ENCODE measurements at places on chromosomes 3 and 15.

GRCh38 chr3:28577941-28578500, 229.4 kb upstream of the AZI2 start:
- no peak for DNase-seq

DNA sequence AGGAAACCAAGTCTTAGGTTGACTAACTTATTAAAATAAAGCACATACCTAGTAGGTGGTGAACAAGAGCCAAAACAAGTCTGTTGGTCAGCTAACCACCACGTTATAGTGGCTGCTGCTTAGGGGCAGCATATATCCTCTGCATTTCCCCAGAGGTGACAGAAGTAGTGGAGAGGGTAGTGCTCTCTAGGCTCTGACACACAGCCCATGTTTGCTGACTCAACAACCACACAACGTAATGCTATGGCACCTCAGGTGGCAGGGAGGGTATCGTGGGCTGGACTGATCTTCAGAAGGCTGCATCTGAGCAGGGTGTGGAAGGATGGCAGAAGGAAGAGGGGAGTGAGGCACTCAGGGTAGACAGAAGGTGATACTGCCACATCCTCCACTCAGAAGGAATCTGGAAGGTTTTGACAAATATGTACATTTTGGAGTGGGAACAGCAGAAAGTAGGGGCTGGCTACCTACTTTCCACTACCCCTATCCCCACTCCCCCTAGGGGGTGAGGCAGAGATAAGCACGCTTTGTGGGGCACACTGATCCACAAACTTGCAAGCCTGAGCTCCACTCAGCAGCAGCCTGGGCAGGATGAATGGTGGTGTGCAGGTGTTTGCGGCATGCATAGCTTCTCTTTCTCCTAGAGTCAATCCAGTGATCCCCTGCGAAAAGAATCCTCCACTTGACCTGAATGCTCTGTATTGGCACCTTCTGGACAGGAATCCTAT, 178.1 kb downstream of the RORA start:
- DNase-seq, result no peak

DNA sequence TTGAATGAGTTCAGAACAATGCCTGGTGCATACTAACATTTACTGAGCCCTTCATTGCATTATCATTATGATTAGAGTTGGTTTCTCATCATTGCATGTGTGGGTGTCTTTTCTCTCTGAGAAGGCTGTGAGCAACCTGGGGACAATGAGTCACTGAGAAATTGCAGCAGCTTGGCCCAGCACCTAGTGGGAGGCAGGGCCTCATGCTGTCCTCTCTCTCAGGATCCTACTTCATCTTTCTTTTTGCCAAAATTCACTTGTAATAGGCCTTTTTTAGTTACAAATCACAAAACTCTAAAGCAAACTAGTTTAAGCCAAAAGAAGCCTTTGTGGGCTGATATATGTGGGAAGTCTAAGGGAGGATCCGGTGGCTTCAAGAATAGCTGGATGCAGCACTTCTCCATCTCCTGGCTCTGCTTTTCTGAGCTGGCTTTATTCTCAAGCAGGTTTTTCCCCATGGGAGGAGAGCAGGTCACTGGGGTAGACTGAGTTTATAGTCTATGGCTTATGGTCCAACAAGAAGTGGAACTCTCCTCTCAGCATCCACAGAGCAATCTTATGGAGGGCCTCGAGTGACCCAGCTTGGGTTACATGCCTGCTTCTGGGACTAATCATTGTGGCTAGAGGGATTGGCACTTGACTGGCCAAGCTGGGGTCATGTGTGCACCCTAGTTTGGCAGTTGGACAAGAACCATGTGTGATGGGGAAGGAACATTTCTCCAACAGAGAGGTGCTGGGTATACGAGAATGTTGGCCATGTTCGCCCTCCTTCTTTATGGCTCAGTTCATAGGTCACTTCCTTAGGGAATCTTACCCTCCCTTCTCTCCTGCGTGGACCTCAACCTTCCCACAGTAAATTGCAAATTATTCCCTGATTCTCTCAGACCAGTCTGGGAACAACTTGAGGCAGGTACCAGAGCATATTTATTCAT, 8.7 kb upstream of the CAMK1 start:
- DNase-seq, result no peak

GRCh38 chr3:149442851-149443544, 31.5 kb upstream of the TM4SF4 start:
- no peak for DNase-seq

DNA sequence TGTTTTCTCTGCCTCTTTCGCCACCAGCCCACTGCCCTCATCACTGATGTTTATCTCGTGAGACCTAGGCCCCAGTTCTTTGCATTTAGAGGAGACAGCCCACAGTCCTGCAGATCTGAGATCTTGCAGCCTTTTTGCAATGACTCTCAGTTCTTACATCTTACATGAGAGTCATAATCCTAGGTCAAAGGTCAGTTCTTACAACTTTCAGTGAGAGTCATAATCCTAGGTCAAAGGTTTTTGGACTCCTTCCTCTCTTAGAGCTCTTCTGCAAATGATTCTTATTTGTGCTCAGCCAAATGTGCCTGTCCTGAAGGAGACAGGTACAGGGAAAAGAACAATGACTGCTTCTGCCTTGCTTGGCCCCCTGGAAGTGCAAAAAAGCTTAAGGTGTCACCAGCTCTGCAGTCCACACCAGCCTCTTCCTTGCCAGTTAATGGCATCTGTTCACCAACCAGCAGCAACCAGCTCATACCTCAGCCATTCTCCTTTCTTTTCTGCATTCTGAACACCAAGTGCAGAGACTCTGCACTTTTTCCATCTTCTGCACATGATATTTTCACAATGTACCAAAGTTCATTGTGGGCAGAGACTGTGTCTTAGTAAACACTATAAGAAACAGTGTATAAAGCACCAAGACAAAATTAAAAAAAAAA, 67.1 kb downstream of the ABHD5 start:
- DNase-seq, result no peak

- no peak for DNase-seq
Observed at GRCh38 chr3:107657971-107658370, 135.2 kb downstream of the BBX start.

GRCh38 chr3:10004960-10005564, 18.4 kb upstream of the EMC3 start:
- DNase-seq, result no peak

- DNase-seq, result no peak
Observed at GRCh38 chr15:35547775-35548364, 1.9 kb upstream of the DPH6 start.

DNA sequence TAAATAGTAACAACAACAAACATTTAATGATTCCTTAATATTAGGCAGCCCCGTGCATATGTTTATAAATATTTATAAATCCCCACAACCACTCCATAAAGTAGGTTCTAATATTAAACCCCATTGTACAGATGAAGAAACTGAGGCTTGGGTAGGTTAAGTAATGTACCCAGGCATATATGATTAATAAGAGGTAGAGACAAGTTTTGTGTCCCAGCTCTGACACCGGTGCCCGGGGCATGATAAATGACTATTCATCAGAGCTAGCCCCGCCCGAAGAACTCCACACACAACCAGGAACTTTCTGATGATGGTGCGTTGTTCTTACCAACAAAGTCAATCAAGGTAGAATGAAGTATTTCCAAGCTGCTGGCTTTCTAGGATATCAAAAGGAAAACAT, 19.4 kb downstream of the CDCP1 start:
- no peak for DNase-seq

DNA sequence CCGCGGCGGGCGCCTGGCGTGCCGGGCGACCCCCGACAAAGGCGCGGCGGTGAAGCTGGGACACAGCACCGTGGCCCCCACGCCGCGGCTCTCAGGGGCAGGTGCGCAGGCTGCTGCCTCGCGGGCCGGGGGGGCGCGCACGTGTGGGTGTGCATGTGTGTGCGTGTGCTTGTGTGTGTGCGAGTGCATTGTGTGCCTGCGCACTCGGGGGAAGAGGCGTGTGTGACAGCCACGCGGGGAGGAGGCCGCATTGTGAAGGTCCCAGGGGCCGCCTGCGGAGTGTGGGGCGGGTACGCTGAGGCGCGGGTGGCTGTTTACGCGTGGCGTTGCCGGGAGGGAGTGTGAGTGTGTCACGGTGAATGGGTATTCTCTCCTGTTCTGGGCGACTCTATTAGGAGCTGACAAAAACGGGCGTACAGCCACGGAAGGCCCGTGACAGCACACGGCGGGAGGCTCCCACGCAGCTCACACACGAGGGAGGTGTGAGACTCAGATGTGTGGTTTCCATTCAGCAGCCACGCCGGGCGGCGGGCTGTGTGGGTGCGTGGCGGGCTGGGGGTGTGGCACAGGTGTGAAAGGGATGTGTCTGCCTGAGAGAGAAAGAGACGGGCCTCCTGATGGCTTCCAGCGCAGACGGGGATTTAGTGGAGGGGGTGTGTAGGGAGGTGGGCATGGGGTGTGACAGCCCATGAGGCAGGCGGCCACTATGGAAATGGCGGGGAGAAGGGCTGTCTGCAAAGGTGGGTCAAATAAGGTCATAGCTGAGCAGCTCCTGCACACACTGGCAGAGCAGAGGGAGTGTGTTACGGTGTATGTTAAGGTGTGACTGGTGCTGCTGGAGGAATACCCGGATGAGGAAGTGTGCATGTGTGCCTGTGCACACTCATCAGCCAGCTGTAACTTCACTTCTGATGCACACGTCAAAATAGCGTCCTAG, 750 bp downstream of the PODXL2 start:
- no peak for DNase-seq

DNA sequence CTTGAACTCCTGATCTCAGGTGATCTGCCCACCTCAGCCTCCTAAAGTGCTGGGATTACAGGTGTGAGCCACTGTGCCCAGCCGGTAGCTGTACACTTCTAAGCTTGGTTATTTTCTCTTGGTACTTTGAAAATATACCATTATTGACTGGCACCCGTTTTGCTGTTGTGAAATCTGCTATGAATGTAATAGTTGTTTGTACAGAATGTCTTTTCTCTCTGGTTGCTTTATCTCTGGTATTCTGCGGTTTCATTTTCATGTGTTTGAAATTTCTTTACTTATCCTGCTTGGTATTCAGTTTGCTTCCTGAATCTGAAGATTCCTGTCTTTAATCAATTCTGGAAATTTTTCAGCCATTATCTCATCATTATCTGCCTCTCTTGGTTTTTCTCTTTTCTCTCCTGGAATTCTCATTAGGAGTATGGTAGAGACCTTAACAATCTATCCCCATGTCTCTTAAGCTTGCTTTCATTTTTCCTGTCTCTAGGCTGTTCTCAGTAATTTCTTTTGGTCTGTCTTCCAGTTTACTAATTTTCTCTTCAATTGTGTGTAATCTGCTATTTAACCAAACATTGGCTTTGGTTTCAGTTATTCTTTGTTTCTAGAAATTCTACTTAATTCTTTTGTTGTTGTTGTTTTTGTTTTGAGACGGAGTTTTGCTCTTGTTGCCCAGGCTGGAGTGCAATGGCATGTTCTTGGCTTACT, 2.8 kb upstream of the PAK2 start:
- DNase-seq, result no peak

DNA sequence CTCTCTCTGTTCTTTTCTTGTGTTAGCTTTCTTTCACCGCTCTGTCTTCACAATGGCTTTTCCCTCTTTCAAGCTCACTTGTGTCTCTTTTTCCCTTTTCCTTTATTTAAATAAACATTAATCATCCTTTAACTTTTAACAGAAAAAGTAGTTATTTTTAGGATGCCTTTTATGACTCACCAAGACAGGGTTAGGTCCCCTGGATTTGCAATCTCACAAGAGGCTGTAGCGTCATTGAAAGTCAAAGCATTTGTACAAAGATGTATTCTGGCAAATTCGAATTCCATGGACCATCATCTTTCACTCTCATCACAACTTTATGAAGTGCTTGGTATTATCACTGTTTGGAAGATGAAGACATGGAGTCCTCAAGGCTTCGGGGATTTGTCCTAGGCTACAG, 34.8 kb upstream of the MCTP2 start:
- no peak for DNase-seq

GRCh38 chr3:188257384-188258026, 103.5 kb downstream of the LPP start:
- no peak for DNase-seq

DNA sequence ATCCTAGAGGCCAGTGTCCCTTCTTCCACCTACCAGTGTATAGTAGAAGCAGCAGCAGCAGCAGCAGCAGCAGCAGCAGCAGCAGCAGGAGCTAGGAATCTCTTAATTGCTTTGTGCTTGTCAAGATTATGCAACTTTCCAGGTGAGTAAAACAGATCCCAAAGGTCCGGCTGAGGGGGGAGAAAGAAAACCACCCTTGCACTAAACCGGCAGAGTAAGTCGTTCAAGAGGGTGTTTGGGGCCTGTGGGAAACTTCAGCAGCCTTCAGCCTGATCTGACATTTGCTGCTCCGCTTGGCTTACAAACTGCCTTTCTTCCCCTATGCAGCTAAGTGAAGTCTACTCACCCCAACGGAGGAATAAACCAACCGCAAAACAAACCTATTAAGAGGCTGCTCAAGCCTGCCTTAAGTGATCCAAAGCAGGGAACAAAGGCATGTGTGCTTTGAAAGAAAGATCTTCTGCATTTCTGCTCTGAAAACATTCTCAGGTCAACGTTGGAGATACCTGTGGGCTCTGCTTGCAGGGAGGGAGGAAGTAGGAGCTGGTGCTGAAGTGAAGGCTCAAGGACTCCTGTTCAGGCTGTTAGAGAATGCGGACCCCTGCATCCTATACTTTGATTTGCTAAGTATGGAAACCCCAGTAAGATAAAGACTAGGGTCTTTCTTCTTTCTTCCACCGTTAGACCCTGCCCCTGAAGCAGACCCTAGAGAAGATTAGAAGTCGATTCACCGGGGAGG, 35.7 kb upstream of the DLG1 start:
- DNase-seq, result peak; percentile 48
